Heart left ventricle (tissue), 16 donors: ENCODE measurements at places on chromosomes 2 and 18. TPM values are rescaled to one million over a fixed set of nuclear protein-coding genes. Genes with fewer than 3 reads are reported as not detected.

DNA sequence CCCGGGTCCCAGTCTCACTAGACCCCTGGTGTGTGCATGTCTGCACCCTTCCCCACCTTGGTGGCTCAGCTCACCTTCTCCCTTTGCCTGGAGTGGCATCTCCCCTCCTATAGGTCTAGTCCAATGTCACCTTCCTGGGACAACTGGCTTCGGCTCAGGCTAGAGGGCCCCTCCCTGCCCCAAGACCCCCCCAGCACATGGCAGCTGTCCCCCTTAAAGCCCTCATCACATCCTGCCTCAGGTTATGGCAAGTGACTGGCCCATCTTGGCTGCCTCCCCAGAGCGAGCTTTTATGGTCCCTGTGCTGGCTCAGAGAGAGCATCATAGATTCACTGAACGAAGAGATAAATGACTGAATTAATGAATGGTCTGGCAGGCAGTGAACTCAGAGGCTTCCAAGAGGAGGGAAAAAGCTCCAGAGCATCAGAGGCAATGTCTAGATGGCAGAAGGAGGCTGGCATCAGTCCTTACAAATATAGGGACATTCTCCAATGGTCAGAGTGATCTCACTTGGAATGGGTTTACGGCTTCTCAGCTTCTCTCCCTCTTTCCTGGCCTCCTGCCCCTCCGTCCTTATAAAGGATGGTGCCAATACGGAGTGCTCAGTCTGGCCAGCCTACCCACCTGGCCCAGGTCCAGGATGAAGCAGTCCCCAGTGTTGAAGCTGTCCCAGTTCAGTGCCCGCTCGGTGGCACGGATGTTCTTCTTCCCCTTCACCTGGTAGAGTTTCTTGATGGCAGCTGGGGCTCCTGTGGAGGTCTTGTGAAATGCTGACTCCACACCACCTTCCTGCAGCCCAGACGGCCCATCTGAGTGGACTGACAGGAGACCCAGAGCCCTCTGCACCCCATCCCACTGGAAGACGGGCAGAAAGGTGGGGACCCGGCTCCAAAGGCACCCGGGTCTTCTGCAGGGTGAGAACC, 9.4 kb downstream of the CAPG start:
- H3K4me3 ChIP-seq: no peak overlapping the region
- DNase-seq: no peak
- H3K27ac ChIP-seq: no peak overlapping the region
- H3K27me3 ChIP-seq: no peaks in the 10 kb centered on the region
- no peaks in the 10 kb centered on the region for H3K4me1 ChIP-seq
- no peaks in the 10 kb centered on the region for H3K36me3 ChIP-seq

DNA sequence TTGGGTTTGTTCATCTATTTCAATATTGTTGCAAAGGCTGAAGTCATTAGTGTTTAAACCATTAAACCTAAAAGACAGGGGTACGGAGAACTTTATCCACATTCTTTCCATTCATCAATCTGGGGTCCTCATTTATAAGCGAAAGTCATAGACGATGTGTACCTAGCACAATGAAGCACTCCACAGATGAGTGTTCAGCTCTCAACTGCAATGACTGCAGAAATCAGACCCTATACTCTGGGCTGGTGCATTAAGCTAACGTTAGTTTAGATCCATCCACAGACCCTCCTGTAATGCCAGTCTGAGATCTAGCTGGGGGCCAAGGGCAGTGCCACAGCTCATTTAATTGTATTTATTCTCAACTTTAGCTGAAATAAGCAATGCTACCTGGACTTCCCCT, 155.2 kb downstream of the AFF3 start:
- DNase-seq: no peak
- peaks cover 11% of the 10 kb centered on the region for H3K4me1 ChIP-seq

GRCh38 chr18:11651899-11652298, 37.2 kb upstream of the GNAL start:
- no peaks in the 10 kb centered on the region for H3K4me1 ChIP-seq
- no peak overlapping the region for H3K27ac ChIP-seq
- H3K4me3 ChIP-seq: no peak overlapping the region
- DNase-seq: no peak
- no peaks in the 10 kb centered on the region for H3K36me3 ChIP-seq

The C2orf72 gene
- not detected for polyA plus RNA-seq

GRCh38 chr2:71292159-71292558, 39.4 kb upstream of the ZNF638 start:
- H3K27me3 ChIP-seq: no peaks in the 10 kb centered on the region
- H3K27ac ChIP-seq: no peak overlapping the region
- no peak for DNase-seq
- peaks cover 6% of the 10 kb centered on the region for H3K4me1 ChIP-seq

The ASAP2 gene
- 6.7 TPM for polyA plus RNA-seq

DNA sequence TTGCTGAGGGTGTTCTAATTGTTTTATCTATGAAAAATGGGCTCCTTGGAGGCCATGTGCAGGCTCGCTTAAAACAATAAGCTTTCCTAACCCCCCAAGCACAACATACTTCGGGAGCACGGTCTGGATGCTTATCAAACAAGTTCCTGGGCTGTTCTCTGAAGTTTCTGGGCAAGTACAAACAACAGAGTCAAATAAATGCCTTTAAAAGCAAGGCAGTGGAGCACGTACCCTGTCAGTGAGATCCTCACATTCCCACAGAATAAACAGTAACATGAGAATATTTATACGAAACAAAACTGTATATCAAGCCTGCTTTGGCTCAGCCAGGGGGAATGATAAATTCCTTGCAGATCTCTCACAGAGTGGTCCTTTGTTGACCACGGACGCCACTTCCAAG, 44.8 kb downstream of the FTCDNL1 start:
- H3K27me3 ChIP-seq: no peaks in the 10 kb centered on the region
- H3K27ac ChIP-seq: no peak overlapping the region
- DNase-seq: no peak
- no peak overlapping the region for H3K4me3 ChIP-seq

- H3K4me1 ChIP-seq: no peaks in the 10 kb centered on the region
- H3K27me3 ChIP-seq: no peaks in the 10 kb centered on the region
- no peak overlapping the region for H3K27ac ChIP-seq
- H3K36me3 ChIP-seq: no peaks in the 10 kb centered on the region
- DNase-seq: peak; percentile 41
- H3K4me3 ChIP-seq: no peak overlapping the region
These were observed 13.2 kb upstream of the TANK start for GRCh38 chr2:161146996-161147395.

DNA sequence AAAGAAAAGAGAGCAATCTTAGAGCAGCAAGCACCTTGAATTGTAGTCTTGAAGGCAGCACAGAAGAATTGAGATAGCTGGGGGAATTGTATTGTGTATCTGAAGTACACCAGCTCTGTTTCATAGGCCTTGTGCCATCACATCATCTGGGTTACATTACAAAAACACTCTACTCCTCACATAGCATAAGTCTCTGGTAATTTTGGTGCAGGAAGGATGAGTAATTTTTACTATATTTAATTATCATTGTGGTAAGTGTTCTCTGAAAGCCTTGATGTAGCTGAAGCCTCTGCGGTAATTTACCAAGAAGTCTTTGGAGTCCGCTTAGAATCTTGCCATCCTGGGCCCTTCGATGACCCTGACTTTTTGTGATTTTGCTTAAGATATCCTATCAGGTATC, 291.1 kb downstream of the ARHGAP15 start:
- no peak overlapping the region for H3K4me3 ChIP-seq
- H3K27ac ChIP-seq: no peak overlapping the region
- DNase-seq: no peak
- H3K4me1 ChIP-seq: no peaks in the 10 kb centered on the region
- H3K36me3 ChIP-seq: no peaks in the 10 kb centered on the region

The GLB1L gene
- polyA plus RNA-seq: 1.3 TPM

GRCh38 chr18:21345840-21346239, 103.8 kb downstream of the GREB1L start:
- no peaks in the 10 kb centered on the region for H3K4me1 ChIP-seq
- no peaks in the 10 kb centered on the region for H3K36me3 ChIP-seq
- no peaks in the 10 kb centered on the region for H3K27me3 ChIP-seq

The FOXI3 gene
- polyA plus RNA-seq: not detected

- DNase-seq: peak; percentile 77
- H3K4me3 ChIP-seq: peak overlapping the region; percentile 83
- H3K27me3 ChIP-seq: no peaks in the 10 kb centered on the region
- H3K36me3 ChIP-seq: peaks cover 6% of the 10 kb centered on the region
- H3K4me1 ChIP-seq: no peaks in the 10 kb centered on the region
These were observed 378 bp upstream of the IAH1 start for GRCh38 chr2:9473985-9474360.

DNA sequence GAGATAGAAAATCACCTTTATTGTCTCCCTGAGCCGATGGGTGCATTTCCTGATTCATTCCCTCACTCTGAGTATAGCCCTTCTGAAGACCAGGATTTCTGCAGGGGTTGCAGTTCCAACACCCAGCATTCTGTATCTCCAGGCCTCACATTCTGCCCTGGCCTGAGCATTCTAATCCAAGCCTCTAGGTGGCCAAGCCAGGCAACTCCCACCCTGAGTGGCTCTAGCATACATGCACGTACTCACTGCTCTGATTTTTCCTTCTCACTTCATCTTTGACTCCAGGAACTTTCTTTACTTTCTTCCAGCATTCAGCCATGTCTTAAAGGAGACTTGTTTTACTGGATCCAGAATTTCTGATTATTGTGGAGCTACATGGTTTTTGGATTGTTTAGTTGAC, 100.7 kb upstream of the STK39 start:
- H3K36me3 ChIP-seq: no peaks in the 10 kb centered on the region
- DNase-seq: no peak
- no peak overlapping the region for H3K4me3 ChIP-seq
- no peak overlapping the region for H3K27ac ChIP-seq
- no peaks in the 10 kb centered on the region for H3K4me1 ChIP-seq
